Fibroblast of the conjunctiva (primary cell): ENCODE measurements at places on chromosomes 2 and 18.

DNA sequence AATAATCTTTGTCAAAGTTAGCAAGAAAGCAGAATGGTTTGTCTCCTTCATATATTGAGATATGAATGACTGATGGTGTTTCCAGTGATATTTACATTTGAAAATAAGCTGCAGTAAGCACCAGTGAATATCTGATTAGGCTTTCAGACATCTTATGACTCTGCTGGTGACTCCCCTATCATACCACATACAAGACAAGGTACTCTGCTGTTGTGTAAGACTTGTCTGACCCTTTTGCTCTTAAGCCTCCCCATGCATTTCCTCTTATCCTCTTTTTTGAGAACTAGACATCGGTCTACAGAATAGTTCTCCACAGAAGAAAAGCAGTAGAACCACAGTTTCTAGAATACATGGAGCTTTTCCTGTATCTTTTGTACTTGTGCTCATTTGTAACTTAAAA is 9.3 kb downstream of the POLI start:
- no peak for DNase-seq

DNA sequence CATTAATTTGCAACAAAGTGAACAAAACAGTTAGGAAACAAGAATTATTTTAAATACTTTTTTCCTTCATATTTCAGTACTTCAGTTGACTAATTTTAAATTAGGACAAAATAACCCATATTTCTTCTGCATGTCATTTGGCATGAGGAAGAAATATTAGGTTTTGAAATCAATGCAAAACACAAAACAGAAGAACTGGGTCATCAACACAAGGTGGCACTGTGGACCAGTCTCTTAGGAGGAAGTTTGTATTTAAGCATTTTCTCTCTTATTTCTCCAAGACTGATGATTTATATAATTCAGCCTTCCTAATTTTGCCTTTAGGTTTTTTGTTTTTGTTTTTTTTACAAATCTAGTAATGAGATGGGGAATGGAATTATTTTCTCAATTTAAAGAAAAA is 352.8 kb upstream of the KCNH7 start:
- DNase-seq, result peak; percentile 49

DNA sequence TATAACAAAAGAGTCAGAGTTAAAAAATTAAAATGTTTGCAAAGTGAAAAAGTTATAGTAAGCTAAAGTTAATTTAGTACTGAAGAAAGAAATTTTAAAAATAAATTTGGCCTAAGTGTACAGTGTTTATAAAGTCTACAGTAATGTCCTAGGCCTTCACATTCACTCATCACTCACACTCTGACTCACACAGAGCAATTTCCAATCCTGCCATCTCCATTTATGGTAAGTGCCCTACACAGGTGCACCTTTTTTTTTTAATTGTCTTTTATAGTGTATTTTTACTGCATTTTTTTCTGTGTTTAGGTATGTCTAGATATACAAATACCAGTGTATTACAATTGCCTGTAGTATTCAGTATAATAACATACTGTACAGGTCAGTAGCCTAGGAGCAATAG is 562.9 kb downstream of the PIK3C3 start:
- no peak for DNase-seq

DNA sequence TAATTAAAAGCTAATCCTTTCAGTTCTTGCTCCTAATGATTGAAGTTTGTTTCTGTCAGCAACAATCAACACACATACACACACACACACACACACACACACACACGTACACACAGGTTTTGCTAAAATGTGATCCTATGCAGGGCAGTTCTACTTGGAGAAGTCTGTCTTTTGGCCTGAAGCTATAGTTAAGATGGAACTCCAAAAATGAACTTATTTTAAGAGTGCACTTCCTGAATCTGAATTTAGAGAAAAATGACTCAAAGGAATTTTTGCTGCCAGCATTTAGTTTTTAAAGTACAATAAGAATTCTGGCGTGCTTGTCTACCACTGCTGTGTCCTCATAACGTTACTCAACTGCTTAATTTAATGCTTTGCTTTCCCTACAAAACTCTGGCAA is 6.6 kb downstream of the GALNT5 start:
- no peak for DNase-seq

DNA sequence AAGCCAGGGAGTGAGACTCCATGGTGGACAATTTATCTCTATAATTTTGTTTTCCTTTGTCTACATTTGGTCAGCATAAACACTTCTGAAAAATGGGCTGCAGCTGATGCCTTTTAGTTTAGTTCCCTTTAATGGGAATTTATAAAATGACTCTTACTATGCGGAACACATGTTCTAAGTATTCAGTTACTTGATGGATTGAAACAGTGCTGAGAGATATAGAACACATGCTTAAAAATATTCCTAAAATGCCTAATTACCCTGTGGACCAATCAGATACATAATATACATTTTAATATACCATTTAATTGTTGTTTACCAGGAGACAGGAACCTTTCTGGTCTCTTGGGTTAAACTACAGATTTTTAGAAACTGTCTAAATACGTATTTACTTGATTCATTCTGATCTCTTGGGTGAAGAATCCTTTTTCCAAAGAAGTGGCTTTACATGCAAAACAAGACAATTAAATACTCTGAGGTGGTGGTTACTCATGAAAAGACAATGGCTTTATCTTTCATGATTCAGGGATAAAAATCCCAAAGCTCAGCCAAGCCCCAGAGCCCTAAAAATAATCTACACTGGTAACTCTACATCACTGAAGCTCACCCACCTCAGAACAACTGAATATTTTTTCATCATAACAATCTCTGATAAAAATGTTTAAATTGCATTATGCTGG is 128.1 kb upstream of the SERTAD2 start:
- no peak for DNase-seq

DNA sequence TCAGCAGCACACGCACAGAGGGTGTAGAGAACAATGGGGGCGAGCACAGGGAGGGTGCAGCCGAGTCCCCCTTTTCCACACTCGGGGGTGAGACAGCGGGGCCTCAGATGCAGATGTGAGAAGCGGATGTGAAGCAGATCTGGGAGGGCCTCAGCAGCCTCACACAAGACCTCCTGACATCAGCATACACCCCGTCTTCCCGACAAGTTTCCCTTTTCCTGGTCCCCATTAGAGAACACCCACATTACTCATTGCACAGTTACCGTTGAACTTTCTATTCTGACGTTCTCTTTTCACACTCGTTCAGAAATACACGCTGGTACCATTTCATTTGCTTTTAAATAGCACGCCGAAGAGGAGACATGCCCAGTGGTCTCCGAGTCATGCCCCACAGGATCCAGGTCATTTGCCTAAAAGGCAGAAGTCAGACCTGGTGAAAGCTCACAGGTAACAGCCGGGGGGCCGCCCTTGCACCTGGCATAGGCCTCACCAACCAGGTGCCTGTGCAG is 129.5 kb upstream of the ID2 start:
- no peak for DNase-seq

DNA sequence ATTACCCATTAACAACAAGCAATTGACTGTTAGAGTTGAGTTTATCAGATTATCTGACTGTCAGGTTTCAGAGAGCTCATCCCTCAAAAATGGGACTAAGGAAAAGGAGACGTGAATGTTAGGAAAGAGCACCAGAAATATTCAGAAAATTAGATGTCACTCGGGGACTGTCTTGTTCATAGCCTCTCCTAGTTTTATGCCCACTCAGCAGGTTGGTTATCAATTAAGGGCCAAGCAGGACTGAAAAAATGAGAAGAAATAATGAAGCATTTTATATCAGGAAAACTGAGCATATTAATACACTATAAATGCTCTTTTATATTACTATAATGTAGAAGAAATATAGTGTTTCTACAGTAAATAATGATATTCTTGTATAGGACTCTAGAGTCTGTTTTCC is 188.1 kb upstream of the NRXN1 start:
- DNase-seq, result no peak

DNA sequence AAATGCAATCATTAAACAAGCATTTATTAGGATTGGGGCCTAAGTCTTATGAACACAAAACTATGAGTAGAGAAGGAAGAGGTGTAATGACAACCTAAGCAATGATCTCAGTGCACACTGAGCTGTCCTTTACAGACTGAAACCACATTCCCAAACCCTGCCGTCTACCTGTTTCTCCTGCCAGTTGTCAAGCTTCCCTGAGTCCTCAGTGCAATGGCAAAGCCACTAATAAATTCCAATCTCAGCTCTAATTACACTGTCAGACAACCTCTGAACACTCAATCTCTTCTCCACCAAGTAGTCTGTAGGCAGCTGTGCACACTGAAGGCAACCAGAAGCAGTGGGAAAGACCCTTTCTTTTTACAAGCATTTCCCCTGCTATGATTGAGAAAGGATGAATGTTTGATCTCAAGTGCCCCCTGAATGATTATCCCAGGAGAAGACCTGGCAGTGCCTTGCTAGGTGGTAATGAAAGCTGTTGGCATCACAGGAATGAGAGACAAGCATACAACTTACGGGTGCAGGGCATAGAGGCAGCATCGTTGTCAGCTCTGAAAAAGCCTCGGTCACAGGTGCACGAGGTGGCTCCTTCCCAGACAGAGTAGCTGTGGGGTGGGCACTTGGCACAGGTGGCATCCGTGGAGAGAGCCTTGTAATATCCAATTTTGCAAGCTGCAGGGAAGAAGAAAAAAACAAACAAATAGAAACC is 71.4 kb downstream of the EPHA4 start:
- DNase-seq, result no peak

DNA sequence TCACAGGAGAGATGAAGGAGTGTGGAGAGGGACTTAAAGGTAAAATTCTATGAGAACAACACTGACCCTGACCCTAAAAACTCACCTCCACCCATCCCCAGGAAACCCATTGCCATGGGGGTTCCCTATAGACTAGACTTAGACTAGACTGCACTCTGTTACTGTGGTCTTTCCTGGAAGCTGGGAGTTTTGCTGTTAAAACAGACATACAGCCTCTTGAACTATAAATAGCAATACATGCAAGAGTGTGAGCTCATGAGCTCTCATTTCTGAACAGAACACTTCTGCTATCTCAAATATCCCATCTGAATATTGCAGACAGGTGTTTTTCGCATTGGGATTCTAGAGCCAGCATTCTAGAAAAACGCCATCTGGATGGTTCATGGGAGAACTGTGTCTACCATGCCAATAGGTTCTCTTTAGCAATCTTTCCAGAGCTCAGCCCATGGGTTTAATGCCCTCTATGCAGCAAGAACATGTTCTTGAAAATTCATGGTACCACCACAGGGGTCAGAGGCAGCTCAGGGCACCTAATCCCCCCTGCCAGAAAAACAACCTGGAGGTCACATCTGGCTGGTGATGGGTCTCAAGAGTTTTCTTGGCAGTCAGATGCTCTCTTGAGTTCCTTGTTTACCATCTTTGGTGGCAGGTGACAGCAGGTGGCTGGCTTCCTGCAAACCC is 51.9 kb downstream of the SLC14A2 start:
- DNase-seq, result no peak

- peak; percentile 82 for DNase-seq
These were observed 86.8 kb downstream of the SEMA4F start for GRCh38 chr2:74740741-74741431.

GRCh38 chr18:13315000-13315399 is 96.4 kb downstream of the LDLRAD4 start:
- no peak for DNase-seq

- no peak for DNase-seq
These were observed 54.2 kb downstream of the DIPK1C start for GRCh38 chr18:74402806-74403433.

DNA sequence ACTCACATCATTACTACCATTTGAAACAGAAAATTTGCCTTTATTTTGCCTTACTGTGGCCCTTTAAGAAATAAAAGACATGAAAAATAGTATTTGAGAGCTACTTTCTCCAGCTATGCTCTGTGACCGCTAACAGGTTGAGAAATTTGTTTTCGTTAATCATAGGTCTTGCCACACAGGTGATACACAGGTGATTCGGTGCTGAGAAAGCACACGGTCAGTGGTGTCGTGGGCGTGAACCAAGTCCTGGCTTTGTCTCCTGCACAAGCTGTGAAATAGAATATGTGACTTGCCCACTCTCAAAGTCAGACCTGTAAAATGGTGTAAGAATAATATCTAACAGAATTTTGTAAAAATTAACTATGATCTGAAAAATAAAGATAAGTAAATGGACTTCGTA is 155.3 kb upstream of the SLC39A10 start:
- no peak for DNase-seq

GRCh38 chr2:19643117-19643518 is 258.7 kb downstream of the TTC32 start:
- no peak for DNase-seq

GRCh38 chr2:101790416-101790815 is 92.9 kb downstream of the MAP4K4 start:
- no peak for DNase-seq

DNA sequence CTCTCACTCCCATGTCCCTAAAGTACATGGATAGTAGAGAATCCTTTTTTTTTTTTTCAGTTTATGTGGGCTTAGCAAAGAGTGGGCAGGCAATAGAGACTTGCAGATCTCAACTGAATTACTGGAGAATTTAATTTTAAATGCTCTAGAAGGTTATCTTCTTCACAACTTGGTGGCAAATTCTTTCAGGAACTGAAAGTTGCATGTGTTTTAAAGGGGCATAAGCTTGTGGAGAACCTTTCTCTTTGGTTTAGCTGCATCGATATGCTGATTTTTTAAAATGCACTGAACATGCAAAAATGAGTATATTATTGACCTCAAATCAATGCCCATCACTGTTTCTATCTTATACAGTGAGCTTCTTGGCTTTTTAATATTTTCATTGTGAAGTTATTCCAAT is 24.9 kb upstream of the GALNT3 start:
- no peak for DNase-seq

- no peak for DNase-seq
These were observed 3.3 kb downstream of the PAX3 start for GRCh38 chr2:222295368-222296062.
